ENCODE measurements at places on chromosomes 4 and X. TPM values are rescaled to one million over a fixed set of nuclear protein-coding genes. Genes with fewer than 3 reads are reported as not detected.

Gene PRICKLE3
- total RNA-seq = 7.1 TPM

Gene XPNPEP2
- 0.72 TPM for total RNA-seq

Gene NEIL3
- total RNA-seq = 9.3 TPM

Gene ZNF518B
- 40.6 TPM for total RNA-seq

Gene MTNR1A
- total RNA-seq = 0.55 TPM

Gene S100P
- 122 TPM for total RNA-seq
